HCT116 (cell line): ENCODE measurements at places on chromosomes 2 and 18. TPM values are rescaled to one million over a fixed set of nuclear protein-coding genes. Genes with fewer than 3 reads are reported as not detected.

- DNase-seq: no peak
Measured at GRCh38 chr2:60453301-60453700, 100.2 kb downstream of the BCL11A start.

GRCh38 chr2:218070587-218070986 is 1.5 kb downstream of the RUFY4 start:
- no peak for DNase-seq

- DNase-seq: no peak
Measured at GRCh38 chr18:8780227-8780626, 74.9 kb downstream of the MTCL1 start.

- DNase-seq: peak; percentile 60
Measured at GRCh38 chr2:199488772-199489400, 31.1 kb upstream of the SATB2 start.

Gene ANKRD29
- 8.8 TPM for total RNA-seq

Gene FOXI3
- total RNA-seq: not detected

Gene MOGAT1
- 0.22 TPM for total RNA-seq
